ENCODE measurements at places on chromosomes 5 and 9.
A peak's percentile ranks its signal among the peaks of the same experiment; 100 is the strongest.

DNA sequence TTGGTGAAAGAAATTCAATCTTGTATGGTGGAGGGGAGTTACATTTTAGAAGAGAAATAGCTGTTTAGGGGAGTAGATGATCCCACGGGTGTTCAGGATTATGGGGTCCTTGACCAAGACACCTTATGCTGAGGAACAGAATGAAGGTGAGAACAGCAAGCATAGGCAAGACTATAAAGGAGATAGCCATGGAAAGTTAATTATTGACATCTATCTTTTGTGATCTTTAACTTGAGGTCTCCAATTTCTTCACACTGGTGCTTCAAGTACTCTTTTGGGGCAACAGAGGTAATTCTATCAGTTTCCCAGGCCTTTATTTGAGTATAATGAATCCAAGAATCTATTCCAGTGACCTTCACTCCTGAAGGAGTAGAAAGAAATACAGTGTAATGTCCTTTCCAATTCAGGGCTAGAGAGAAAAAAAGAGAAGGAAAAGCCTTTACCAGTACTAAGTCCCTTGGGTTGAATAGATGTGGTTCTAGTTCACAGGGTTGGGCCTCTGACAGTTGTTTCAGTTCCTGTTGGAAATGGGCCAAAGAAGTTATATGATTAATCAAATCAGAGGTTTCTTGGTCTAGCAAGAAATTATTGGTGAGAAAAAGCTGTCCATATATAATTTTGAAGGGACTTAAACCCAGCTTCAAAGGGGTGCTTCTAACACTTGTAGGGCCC is 2104.1 kb upstream of the ACO1 start:
- DNase-seq = no peak

DNA sequence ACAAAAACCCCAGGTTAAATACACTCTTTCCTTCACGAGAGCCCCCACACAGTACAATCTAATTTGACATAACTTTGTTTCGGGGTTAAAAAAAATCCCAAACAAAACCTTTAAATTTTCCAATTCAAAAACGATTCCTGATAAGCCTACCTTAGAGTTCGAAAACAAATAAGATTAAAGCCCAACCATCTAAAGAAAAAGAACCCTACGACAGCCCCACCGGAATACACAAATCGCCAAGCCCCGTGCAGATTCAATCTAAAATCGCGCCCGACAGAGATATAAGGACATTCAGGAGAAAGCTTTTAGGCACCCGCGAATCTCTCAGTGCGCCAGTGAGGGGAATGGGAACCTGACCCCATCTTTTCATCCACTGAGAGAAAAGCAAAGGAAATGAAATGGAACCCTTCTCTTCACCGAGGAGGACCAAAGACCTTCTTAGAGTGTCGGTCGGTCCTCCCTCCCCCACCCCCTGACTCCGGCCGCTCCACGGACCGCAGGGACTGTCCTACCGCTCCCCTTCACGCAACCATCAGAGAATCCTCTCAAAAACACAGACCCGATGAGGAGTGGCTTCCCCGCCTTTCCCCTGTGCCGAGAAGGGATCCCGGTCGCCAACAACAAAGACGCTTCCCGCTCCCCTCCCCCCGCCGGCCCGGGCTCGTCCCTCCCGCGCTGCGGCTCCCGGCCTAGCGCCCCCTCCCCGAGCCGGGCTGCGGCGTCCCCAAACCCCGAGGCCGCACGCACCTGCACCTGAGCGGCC is 925 bp downstream of the ABHD17B start:
- peak; percentile 36 for DNase-seq

- DNase-seq = no peak
These were observed 30.0 kb downstream of the ARHGEF37 start for GRCh38 chr5:149611326-149611725.

GRCh38 chr5:59001154-59001553 is 418.3 kb downstream of the RAB3C start:
- no peak for DNase-seq

DNA sequence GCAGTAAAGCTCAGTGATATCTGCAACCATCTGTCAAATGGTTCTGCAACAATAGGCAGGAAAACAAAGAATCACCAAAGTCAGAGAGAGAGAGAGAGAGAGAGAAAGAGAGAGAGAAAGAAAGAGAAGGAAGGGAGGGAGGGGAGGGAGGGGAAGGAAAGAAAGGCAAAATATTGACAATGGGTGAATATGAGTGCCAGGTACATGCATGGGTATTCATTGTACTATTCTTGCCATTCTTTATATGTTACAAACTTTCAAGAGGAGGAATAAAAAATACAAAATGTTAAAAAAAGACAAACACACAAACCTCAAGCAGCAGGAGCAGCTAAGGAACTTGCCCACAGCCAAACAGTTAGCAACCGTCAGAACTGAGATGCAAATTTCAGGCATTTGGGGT is 350.8 kb upstream of the RFX3 start:
- no peak for DNase-seq

GRCh38 chr5:154276973-154277331 is 86.4 kb downstream of the GALNT10 start:
- no peak for DNase-seq

GRCh38 chr5:147930769-147931168 is 24.4 kb upstream of the C5orf46 start:
- DNase-seq = peak; percentile 14

- no peak for DNase-seq
These were observed 201.8 kb downstream of the GLIS3 start for GRCh38 chr9:4098031-4098430.

GRCh38 chr9:104961238-104961637 is 33.3 kb upstream of the ABCA1 start:
- peak; percentile 37 for DNase-seq

All from GM10248 (cell line).